Trophoblast cell (in vitro differentiated cells and primary cell): ENCODE measurements at places on chromosomes 7 and 10.

GRCh38 chr7:112453505-112454171 lies 3.4 kb downstream of the IFRD1 start:
- peak; percentile 39 for DNase-seq

- DNase-seq = no peak
These were observed 86.1 kb downstream of the CACNB2 start for GRCh38 chr10:18226336-18226735.

GRCh38 chr10:72695496-72695895 lies 3.6 kb downstream of the MCU start:
- no peak for DNase-seq

- no peak for DNase-seq
These were observed 8.9 kb downstream of the GRID2IP start for GRCh38 chr7:6542368-6542767.
